Esophagus squamous epithelium (tissue), 5 donors: ENCODE measurements at places on chromosomes 12 and 14.

DNA sequence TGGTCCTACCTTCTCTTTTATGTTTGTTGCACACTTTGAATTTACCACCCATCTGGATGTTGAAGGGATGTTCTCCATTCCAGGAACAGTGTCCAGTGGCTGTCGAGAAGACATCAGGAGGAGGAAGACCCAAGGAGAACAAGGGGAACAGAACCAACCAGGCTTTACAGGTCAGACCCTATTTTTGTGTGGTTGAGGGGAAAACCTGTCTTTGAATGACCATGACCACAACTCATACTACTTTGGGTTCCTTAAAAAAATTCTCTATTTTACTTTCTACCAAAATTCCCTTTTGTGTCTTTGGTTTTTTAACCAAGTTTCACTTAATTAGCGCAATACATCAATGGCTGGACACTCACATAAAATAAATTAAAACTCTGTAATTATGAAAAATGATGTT is 78.7 kb downstream of the PLXNC1 start:
- DNase-seq, result no peak

GRCh38 chr14:41062826-41063225 is 543.9 kb upstream of the LRFN5 start:
- no peak for DNase-seq

DNA sequence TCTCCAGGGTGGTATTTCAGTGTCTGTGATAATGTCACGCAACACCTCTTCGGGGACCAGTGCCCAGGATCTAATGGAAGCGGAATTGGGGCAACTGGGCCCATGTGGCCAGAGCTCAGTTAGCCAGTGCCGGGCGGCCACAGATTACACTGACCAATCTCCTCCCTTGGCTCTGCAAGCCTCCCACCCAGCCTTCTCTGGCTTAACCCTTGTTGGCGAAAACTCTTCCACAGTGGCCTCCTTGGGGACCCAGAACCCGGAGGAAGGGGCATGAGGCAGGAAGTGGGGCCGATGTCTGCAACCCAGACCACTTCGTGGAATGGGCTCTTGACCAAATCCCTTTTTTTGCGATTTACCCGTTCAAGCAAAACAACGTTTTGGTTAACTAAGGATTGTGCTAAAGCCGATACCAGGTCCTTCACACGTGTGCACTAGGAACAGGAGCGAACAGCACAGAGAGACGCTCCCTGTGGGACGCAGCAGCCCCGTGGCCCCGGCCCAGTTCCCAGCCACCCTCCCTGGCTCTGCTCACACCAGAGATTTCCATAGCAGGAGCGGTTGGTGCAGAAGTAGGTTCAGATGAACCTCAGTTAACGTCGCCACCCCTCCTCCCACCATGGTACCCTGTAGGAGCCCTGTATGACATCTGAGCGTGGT is 38.2 kb downstream of the SLC8B1 start:
- DNase-seq, result no peak

GRCh38 chr12:75161488-75161887 is 48.2 kb downstream of the KCNC2 start:
- no peak for DNase-seq

- DNase-seq, result no peak
Measured at GRCh38 chr14:31286456-31287293, 79.1 kb upstream of the HECTD1 start.

DNA sequence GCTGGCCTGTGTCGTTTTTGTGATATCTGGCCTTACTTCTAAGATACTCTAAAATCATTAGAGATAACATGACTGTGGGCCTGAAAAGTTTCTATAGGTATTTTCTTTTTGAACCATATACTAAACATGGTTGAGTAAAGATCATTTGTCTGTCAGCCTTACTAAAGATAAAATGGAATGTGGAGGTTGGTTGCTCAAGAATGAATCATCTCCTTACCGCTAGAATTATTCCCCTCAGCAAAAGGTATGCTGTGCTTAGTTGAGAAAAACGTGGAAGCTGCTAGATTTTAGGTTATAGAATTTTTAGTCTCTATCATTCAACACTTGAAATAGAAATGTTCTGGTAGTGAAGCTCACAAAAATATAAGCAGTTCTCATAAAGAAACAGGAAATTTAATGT is 407.3 kb downstream of the AEBP2 start:
- DNase-seq, result no peak
